A549 treated with CORT108297 at 1 μM for 4 hours (cell line): ENCODE measurements at places on chromosomes 7 and 10. TPM values are rescaled to one million over a fixed set of nuclear protein-coding genes. Genes with fewer than 3 reads are reported as not detected.

Gene KLF6
- 64.2 to 117 TPM (median 105 TPM) in 5 replicates for total RNA-seq

Gene LRIT1
- not detected in 5 replicates for total RNA-seq

Gene FRMD4A
- total RNA-seq: 4.0 to 5.2 TPM (median 4.3 TPM) in 5 replicates

Gene ADAM22
- 0.18 to 0.40 TPM (median 0.34 TPM) in 5 replicates for total RNA-seq

Gene CCL24
- total RNA-seq: not detected in 5 replicates

Gene PRR15
- total RNA-seq: 1.1 to 2.6 TPM (median 2.2 TPM) in 5 replicates
